ENCODE measurements at places on chromosomes 4 and X.

- no peak for DNase-seq
These were observed 188.4 kb downstream of the UNC5C start for GRCh38 chr4:95360256-95360903.

DNA sequence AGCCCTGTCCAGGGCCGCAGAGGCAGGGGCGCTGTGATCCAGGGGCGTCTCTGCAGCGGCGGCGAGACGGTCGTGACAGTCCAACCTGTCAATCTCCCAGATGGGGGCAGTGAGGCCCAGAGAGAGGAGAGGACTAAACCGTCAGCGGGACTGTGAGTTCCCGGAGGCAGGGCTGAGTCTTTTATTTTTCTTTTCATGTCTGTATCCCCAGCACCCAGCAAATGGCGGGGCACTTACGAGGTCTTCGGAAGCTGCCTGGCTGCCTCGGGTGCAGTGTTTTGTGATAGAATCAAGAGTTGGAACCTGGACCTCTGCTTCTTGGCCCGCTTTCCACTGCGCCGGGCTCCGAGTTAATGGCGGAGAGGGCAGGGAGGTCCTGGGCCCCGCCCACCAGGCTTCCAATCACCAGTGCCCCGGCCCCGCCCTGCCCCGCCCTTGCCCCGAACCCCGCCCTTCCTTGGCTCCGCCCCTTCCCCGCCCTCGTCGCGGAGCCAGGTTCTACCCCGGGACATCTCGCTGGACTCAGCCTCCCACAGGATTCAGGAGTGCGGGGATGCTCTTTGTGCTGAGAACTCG lies 35.3 kb upstream of the GRPEL1 start:
- DNase-seq, result peak; percentile 73

GRCh38 chr4:1874201-1874600 lies 3.0 kb downstream of the NSD2 start:
- DNase-seq, result no peak

- DNase-seq, result no peak
These were observed 382.3 kb upstream of the HTR2C start for GRCh38 chrX:114201622-114202021.

GRCh38 chrX:123223859-123224258 lies 39.8 kb downstream of the GRIA3 start:
- no peak for DNase-seq

DNA sequence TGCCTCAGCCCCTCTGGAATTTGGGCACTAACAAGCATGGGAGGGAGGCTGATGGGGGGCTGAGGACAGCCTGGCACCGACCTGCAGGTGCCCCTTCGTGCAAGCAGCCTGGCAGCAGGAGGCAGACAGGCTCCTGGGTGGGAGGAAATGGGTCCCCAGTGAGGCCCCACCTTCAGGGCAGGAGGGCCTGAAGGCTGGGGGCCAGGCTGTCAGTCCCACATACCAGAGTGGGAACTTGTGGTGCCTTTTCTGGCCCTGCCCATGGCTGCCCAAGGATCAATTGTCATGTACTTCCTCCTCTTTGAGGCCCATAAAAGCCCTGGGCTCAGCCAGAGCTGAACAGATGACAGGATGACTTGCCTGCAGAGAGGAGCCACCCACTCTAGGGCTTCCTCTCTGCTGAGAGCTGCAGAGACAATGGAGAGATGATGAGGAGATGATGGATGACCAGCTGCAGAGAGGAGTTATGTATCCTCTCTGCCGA lies 141.0 kb downstream of the PDHA2 start:
- no peak for DNase-seq

GRCh38 chr4:40122941-40123340 lies 66.3 kb downstream of the N4BP2 start:
- DNase-seq, result no peak

- no peak for DNase-seq
These were observed 20.6 kb downstream of the NKX1-1 start for GRCh38 chr4:1385373-1386340.

All from stimulated activated CD8-positive, alpha-beta memory T cell treated with anti-CD3 and anti-CD28 coated beads, Interleukin-15, amount 100 ng/mL, for 48 hours (primary cell).